ENCODE measurements at places on chromosomes 2 and 18.

DNA sequence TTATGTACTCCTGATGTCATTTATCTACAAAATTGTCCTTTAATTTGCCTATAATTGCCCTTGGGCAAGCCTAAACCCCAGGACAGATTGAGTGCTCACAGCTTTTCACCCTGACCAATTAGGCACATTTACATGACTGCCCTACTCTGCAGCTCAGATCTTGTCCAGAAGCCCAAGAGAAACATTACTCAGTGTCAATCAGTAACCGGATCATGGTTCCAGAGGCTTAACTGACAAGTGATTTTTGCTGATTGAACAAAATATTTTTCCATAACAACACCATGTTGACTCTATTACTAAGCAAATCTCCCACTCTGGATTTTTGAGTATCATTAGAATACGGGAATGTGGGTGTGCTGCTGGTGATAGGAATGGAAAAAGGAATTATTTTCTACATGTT lies 465.4 kb upstream of the TNP1 start:
- DNase-seq: no peak

DNA sequence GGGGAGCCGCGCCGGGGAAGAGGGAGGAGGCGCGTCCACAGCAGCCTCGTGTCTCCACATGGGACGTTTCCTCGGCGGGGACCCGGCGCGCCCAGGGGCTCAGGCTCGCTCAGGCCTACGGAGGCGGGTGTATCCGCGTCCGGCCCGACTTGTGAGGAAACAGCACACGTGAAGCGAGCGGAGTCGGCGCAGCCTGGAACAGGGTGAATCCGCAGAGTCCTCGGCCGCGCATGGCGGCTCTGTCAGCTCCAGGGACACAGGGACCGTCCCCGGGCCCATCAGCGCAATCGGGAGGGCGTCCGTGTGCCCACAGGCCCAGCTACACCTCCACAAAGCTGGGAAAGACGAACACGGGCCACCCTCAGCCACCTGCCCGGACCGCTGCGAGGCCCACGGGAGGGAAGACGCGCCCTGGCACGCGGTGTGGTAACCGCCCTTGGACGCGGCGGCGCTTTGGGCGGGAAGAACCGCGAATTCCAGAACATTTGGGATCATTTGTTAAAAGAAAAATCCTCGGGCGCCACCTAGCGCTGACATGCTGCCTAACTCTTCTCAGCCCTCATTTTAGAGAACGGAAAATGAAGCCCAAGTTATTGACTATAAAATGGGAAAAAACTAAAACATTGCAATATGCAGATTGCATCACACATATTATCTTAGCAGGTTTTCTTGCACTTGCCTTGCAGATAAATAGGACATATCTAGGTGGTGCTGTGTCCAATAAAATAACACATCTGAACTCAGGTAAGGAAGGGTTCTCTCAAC lies 40.4 kb downstream of the TMEM18 start:
- no peak for DNase-seq

GRCh38 chr2:37674946-37675345 lies 3.5 kb upstream of the CDC42EP3 start:
- no peak for DNase-seq

DNA sequence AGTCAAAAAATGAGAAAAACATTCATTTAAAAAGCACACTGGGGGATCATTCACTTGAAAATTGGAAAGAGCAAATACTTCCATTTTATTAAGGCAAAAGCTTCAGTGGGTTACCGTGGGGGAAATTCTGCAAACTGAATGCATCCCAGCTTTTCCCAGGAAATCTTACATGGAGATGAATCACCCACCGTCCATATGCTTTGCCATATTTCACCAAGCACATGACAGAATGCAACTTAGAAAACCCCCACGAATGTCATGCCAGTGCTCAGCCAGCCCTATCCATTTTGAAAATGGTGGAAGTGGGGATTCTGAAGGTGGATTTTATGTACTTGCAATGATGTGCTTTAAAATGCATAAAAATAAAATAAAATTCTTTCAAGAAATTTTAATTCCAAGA lies 485.5 kb upstream of the ID2 start:
- DNase-seq: no peak

DNA sequence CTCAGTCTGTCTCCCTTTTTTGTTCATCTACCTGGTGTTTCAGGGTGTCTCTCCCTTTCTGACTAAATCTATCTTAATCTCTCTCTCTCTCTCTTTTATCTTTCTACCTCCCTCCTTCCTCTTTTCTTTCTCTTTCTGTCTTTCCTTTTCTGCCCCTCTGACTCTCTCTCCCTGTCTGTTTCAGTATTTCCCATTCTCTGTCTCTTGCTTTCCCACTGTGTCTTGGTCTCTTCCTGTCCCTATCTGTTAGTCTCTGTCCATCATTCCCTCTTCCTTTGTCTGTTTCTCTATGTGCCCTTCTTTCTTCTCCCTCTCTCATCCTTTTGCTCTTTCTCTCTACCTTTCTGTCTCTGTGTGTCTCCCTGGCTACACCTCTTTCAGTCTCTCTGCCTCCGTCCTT lies 56.7 kb downstream of the R3HDM1 start:
- DNase-seq: no peak

- DNase-seq: no peak
Observed at GRCh38 chr2:107585851-107586250, 240.8 kb upstream of the RGPD4 start.

DNA sequence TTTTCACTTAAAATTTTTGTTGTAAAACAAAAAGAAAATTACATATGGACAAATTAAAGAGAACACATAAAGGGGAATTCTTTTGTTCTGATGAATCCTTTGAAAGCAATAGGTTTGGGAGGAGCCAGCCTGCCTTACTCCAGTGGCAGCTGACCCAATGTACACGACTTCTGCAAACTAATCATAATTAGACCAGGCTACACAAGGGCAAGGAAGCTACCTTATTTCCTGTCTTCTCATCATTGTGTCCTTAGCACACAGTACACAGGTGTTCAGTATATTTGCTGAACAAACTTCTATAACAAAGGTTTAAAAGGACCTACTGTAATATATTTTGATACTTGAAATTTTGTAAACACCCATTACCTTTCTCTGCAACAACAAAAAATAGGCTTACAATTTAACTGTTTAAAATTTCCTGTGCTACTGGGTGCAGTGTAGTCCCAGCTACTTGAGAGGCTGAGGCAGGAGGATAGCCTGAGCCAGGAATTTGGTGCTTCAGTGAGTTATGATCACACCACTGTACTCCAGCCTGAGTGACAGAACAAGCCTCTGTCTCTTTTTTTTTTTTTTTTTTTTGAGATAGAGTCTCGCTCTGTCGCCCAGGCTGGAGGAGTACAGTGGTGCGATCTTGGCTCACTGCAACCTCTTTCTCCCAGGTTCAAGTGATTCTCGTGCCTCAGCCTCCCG lies 18.9 kb downstream of the KCNG3 start:
- DNase-seq: no peak

- DNase-seq: no peak
Observed at GRCh38 chr2:10514273-10514672, 66.1 kb upstream of the ODC1 start.

Data from AG09309 (cell line).